ENCODE measurements at places on chromosomes 11 and 22.

DNA sequence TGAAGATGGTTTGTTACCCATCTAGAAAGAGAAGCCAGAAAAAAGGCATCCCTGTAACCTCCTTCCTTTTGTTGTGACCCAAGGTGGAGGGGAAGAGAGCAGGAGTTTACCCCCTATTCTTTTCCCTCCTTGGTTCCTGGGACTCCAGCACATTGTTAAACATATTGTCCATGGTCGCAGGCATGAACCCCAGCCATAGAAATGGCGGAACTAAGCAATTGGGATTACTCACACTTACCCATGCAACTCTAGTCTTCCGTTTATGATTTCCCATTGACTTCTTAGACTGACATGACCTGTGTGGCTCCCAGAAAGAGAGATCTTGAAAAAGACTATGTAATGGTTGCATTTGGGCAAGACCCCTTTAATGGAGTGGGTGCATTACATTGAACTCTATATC, 45.4 kb downstream of the OR4C46 start:
- DNase-seq: no peak

GRCh38 chr11:108027057-108027456, 18.4 kb downstream of the CUL5 start:
- no peak for DNase-seq

DNA sequence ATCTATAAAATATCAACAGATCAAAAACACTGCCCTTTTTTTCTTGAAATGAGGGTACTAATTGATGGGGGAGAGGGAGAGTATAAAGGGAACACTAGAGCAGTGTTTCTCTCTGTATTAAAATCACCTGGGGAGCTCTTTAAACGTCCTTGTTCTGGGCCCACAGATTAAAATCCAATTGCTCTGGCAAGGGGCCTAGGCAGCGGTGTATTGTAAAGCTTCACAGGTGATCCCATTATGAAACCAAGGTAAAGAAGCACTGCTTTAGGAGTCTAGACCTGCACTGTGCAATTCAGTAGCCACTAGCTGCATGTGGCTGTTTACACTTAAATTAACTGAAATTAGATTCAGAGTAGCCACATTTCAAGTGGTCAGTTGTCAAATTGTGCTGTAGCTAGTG, 3.0 kb downstream of the AQP11 start:
- no peak for DNase-seq

GRCh38 chr11:22685111-22685510, 18.7 kb downstream of the GAS2 start:
- no peak for DNase-seq

DNA sequence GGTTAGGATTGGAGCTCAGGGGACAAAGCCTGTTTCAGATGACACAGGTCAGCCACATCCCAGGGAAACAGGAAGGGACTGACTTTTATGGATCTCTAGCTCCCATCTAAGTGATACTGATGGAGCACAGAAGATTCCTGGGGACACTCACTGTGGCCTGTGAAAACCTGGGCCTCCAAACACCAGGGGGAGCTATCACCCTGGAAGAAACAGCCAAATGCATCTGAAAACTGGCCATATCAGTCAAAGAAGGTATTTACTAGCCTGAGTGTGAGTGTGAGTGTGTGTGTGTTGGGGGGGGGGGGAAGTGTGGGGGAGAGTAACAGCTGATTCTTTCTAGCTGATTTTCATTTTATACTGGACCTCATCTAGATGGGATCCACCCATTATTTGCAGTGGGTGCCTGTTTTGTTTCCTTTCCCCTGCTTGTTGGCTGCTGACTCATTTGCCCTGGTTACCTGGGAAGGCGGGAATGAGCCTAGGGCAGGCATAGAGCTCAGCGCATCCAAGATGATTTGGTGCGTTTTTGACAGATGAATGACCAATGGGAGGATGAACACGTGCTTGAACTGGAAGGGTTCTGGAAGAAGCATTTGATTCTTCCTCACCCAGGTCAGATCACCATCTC, 284.0 kb downstream of the KIRREL3 start:
- DNase-seq: peak; percentile 68

- DNase-seq: no peak
These were observed 13.7 kb downstream of the APBB1 start for GRCh38 chr11:6405052-6405667.

- DNase-seq: no peak
These were observed 545.7 kb upstream of the B3GAT1 start for GRCh38 chr11:134957540-134958335.

DNA sequence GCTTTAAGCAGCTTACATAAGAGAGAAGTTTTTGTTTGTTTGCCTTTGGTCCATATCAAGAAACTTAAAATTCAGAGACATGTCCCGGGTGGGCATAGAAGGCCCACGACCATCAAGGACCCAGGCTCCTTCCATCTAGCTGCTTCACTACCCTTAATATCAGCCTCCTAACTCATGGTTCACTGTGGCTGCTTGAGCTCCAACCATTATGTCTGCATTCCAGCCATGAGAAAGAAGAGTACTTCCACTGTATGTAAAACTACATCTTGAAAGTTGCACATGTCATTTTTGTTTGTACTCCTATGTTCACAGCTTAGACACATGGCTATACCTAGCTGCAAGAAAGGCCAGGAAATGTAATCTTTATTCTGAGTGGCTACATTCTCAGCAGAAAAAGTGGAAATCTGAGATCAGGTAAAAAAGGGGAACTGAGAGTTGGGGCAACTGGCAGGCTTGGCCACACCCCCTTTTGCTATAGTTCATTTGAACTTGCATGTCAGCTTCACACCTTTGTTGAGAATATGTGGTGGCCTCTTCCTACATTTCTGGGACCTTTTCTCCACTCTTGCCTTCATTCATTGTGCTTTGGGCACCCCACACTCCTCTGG, 81.3 kb upstream of the TP53I11 start:
- DNase-seq: peak; percentile 62
